ENCODE measurements at places on chromosomes 1 and 21.
A peak's percentile ranks its signal among the peaks of the same experiment; 100 is the strongest.

GRCh38 chr21:32147041-32147440 lies 131.8 kb downstream of the MIS18A start:
- DNase-seq: no peak

- no peak for DNase-seq
These were observed 43.8 kb downstream of the DDR2 start for GRCh38 chr1:162676087-162676486.

DNA sequence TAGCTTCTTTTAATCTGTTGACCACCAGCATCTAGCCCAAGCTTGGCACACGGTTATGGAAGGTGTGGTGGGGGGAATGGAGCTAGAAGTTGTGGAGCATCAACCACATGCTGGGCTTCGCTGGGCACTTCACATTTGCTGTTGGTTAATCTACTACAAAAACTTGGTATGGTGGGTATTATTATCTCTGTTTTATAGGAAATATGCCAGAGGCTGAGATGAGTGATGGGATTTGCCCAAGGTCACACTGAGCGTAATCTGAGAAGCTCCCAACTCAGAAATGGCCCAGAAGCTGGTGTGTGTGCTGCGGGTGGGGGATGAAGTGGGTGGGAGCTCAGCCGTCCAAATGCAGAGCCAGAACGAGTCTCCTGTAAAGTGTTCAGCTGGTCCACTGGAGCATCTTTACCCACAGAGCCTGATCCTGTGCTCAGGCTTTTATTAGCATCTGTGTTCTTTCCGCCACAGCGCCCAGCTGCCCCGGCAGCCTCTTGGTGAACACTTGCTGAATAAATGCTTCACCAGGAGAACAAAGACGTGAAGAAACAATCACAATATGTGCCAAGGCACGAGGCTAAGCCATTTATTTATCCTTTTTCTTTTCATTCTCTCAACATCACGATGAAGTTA lies 98.6 kb upstream of the JUN start:
- DNase-seq: no peak

- no peak for DNase-seq
These were observed 1609.6 kb upstream of the B3GALT2 start for GRCh38 chr1:194795917-194796593.

GRCh38 chr21:41121785-41122415 lies 46.1 kb upstream of the BACE2 start:
- DNase-seq: peak; percentile 33

GRCh38 chr1:200237066-200237465 lies 172.8 kb downstream of the ZNF281 start:
- no peak for DNase-seq

GRCh38 chr1:29625084-29625420 lies 388.7 kb downstream of the PTPRU start:
- no peak for DNase-seq

DNA sequence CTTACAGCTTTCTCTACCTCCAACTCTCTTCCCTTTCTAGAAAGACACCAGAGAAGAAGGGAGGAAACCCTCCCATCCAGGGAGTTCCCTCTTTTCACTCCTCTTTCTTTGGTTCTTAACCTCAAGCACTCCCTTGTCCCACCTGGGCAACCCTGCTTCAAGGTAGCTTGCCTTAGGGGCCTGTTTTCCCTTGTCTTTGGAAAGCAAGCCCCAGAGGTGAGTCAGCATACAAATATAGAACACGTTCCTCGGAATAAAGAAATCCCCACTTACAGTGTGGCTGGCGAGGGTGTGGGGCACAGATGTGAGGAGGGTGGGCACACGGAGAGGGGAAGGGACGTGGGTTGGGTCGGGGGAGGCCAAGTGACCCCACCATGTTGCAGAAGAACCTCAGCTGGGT lies 26.1 kb upstream of the KCNE2 start:
- DNase-seq: no peak

DNA sequence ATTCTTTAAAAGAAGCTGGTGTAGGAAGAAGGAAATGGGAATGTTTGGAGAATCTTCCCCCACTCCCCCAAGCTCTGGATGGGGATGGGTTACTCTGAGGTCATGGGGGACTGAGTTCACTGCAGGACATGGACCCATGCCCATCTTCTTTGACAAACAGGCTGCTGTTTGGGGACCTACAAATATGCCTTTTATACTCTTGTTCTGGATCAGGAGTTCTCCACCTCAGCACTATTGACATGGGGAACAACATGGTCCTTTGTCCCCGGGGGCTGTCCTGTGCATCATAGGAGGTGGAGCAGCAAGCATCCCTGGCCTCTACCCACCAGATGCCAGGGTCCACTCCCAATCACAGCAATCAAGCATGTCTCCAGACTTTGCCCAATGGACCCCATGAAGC lies 365.8 kb upstream of the C1orf174 start:
- no peak for DNase-seq

- DNase-seq: no peak
These were observed 142.9 kb downstream of the LRRC7 start for GRCh38 chr1:69710484-69711189.

GRCh38 chr1:175555266-175555665 lies 188.1 kb downstream of the TNR start:
- no peak for DNase-seq

GRCh38 chr1:157496121-157496526 lies 56.2 kb downstream of the FCRL5 start:
- peak; percentile 18 for DNase-seq

- DNase-seq: no peak
These were observed 8.3 kb downstream of the NHLH2 start for GRCh38 chr1:115832651-115833050.

DNA sequence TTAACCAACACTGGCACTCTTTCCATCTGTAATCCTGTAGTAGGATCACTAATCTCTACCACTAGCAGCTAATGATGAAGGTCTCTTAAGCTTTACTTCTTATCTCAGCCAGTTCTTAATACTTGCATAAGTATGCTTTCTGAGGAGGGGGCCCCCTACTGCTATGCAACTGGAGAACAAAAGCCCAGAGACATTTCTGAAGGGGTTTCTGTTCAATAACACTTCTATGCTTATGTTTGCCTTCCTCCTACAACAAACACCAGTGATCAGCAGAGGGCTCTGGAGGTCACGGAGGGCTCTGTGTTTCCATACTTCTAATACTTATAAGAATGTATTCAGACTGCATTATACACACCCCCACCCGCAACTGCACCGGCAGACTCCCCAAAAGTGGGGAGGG lies 215.8 kb downstream of the BARHL2 start:
- no peak for DNase-seq

- DNase-seq: no peak
These were observed 15.7 kb downstream of the CFAP45 start for GRCh38 chr1:159884296-159884695.

DNA sequence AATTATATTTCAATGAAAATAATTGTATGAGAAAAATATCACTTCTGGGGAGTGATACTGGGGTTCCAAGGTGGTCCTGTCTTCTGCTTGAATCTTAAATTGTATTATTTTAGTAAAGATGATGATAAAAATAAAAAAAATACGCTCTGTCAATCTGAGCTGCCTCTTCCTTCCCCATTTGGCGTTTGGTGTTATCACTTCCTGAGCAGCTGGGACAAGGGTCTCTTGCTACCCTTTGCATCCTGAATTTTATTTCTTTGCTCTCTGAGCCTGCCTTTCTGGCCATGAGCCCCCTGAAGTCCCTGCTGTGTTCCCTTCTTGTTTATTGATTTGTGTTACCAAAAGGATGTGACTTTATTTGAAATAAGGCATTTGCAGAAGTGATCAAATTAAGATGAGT lies 111.0 kb downstream of the KCNJ6 start:
- no peak for DNase-seq

DNA sequence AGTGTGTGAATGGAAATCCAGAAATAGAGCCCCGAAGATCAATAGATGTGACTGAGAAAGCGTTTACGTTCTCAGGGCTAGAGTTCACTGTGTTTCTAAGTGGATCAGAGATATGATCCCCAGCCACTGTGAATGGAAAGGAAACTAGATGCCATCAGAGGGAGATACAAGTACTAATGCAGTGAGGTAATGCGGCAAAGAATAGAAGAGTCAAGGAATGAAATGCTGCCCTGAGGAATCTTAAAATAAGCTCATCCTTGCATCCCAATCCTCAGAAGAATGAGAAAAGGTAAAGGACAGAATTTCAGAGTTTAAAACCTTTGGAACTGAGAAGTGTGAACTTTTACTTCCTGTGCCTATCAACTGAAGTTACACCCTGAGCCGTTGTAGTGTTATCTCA lies 165.5 kb upstream of the ESRRG start:
- no peak for DNase-seq

GRCh38 chr1:114335273-114335672 lies 175.7 kb downstream of the TRIM33 start:
- DNase-seq: no peak

DNA sequence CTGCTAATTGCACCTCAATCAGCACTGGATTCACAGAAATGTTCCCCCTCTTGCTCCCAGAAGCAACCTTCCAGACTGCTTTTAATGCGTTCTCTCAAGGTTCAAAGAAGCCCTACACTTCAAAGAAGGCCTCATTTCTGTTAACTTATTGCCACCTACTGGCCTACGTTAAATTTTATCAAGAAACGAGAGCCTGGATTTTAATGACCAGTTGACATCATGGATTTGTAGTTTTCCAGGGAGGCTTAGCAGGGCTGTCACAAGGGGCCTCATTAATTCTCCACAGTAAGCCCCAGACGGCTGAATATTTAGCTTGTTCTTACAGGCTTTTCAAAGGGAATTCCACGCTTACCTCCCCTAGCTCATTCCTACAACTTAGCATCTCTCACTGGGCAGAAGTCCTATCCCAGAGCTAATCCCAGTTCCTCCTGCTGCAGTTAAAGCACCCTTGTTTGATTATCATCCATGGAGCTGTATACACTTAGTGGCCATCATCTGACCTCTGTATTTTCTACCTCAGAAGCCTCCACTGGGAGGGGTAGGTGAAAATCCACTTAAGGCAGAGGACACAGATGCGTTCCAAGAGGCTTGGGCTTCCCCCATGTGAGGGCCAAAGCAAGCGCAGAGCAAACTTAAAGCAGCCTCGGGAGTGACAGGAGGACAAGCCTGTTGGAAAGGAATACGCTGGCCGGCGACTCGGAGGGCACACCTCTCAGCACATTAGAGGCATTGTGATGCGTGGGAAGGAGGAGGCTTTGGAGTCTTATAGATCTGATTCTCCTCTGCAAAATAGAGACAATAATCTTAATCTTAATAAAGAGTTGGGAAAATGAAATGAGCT lies 32.2 kb upstream of the CYP4X1 start:
- DNase-seq: no peak

DNA sequence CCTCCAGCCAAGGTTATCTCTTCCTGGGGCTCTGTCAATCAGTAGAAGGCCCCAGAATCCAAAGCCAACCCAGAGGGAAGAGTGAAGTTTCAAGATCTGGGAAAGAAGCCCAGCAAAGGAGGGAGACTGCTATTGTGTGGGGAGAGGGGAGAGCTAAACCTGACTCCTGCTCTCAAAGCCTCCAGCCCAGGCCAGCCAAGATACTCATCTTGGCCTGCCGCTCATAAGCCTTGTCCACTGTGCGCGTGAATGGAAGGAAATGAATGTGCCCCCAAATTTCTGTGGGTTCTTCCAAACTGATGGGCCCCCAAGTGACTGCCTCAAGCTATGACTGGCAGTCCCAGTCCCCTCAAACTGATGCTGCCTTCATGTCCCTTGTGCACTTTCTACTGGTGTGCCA lies 2.0 kb downstream of the PLXNA2 start:
- DNase-seq: no peak

DNA sequence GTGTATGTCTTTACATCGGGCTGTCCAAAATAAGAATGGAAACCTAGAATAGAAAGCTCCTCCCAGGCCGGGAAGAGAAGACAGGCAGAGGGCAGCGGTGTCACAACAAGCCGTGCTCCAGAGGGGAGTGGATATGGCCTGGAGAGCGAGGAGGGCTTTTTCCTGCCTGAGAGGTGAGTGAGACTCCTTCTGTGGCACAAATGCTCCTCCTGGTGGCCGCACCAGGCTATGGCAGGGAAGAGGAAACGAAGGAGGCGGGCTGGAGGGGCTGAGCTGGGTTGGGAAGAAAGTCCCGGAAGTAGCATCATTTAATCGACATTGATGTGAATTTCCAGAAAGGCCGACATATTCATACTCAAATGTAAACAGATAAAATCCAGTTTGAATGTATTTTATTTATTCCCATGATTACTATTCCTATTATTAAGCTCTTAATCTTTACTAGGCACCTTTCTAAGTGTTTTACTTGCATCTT lies 54.7 kb downstream of the MEF2D start:
- peak; percentile 84 for DNase-seq

DNA sequence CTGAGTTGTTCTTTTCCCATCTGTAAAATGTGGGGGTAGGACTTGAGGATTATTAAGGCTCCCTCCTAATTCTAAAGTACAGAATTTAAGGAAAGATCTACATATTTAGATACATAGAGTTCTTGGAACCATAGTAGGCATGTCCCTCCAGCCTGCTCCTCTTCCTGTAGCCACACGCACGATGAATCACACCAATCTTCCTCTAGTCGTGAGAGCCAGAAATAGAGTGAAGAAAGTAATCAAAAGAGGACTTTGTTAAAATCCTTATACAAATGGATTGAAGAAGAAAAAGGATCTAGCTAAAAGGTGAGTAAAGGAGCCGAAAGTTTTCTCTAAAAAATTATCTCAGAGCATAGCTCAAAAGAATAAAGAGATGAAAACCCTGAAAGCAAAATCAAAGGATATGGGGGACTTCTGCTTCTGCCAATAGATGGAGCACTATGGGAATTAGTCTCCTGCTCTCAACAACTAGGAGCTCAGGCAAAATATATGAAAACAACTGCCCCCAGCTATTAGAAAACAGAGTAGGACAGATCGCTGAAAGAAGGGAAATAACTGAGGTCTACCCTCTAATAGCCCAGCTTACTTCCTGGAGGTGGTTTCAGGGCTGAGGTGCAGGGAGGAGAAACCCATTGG lies 8.5 kb downstream of the C1orf141 start:
- no peak for DNase-seq

GRCh38 chr1:7070389-7071029 lies 285.3 kb downstream of the CAMTA1 start:
- DNase-seq: peak; percentile 46

GRCh38 chr1:1927751-1928150 lies 8.7 kb upstream of the TMEM52 start:
- DNase-seq: no peak

DNA sequence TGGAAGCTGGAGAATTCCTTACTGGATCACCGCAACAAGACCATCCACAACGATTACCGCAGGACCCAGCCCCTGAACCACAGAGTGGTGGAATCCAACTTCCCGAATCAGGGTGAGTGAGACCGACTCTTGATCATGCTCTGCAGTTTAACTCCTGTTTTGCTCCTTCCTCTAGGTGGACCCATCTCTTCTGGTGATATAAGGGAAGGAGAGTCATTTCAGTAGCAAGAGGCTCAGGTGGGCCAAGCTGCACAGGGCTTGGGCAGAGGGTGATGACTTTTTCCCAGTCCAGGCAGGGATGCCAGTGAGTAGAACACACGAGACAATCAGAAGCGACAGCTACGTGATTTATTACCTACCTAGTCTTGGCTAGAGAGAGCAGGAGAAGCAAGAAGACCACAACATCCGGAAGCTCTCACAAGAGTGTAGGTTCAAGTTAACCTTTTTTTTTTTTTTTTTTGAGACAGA lies 25.2 kb downstream of the CA6 start:
- DNase-seq: peak; percentile 55

- no peak for DNase-seq
These were observed 4.8 kb downstream of the GBP7 start for GRCh38 chr1:89171067-89171438.

All from CD4-positive, alpha-beta T cell treated with Interleukin-6 for 4 hours (primary cell).